Endodermal cell (in vitro differentiated cells): ENCODE measurements at places on chromosomes 16 and 17.

- no peaks in the 10 kb centered on the region for H3K27me3 ChIP-seq
- H3K4me3 ChIP-seq, result no peak overlapping the region
- H3K4me1 ChIP-seq, result peaks cover 28% of the 10 kb centered on the region
These were observed 219.2 kb downstream of the C16orf78 start for GRCh38 chr16:49592546-49593423.

GRCh38 chr17:69908626-69909368, 166.2 kb upstream of the KCNJ16 start:
- H3K36me3 ChIP-seq, result no peaks in the 10 kb centered on the region
- no peak overlapping the region for H3K27ac ChIP-seq
- no peaks in the 10 kb centered on the region for H3K27me3 ChIP-seq
- H3K4me3 ChIP-seq, result no peak overlapping the region
- no peaks in the 10 kb centered on the region for H3K4me1 ChIP-seq

- DNase-seq, result no peak
- H3K36me3 ChIP-seq, result peaks cover 8% of the 10 kb centered on the region
- H3K27ac ChIP-seq, result no peak overlapping the region
- H3K4me3 ChIP-seq, result no peak overlapping the region
These were observed 13.3 kb downstream of the ARL2BP start for GRCh38 chr16:57258226-57258909.

- no peaks in the 10 kb centered on the region for H3K36me3 ChIP-seq
- no peaks in the 10 kb centered on the region for H3K27me3 ChIP-seq
- no peak overlapping the region for H3K4me3 ChIP-seq
- H3K4me1 ChIP-seq, result no peaks in the 10 kb centered on the region
These were observed 297.9 kb upstream of the PSMD7 start for GRCh38 chr16:73998707-73999106.
